ENCODE measurements at places on chromosomes 5 and 9.

DNA sequence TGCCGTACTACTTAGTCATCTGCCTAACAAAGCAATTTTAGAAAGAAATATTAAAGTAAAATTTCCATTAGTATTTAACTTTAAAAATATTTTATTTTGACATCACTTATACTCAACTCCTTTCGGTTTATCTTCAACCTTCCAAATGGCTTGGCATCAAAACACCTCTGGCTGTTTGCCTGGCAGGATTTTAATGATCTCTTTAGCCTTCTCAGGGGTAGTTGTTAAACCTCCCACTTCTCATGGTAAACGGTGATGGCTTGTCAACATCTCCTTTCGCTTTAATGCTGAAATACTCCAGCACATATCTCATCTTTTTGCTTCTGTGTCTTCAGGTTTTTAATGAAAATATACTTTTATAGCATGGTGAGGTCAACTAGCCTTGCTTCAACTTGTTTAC, 747.1 kb downstream of the CETN3 start:
- DNase-seq: no peak

DNA sequence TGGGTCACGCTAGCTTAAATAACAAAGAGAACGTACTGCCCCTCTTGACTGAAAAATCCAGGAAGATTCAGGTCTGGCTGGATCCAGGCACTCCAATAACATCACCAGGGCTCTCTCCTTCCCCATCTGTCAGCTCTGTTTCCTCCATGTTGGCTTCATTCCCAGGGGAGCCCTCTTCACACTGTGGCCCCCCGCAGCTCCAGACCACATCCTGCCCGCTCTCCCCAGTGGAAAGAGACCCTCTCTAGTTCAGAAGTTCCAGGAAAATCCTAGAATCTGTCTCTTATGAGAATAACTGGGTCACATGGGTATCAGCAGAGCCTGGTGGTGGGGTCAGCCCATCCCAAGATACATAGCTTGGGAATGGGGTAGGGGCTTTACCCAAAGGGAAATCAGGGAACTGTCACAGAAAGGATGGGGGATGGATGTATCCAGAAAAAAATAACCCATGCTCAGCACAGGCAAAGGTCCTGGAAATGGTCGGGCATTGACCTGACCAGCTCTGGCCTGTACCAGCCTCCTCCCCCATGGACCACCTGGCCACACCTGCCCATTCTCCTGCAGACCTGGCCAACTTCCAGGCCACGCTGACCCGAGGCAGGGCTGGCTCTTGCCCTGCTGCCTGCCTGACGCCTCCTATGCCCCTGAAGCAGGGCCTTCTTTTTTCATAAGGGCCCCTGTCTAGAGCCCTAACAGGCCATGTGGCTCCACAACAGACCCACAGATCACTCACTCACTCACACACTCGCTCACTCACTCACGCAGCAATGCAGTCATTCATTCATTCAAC, 65.9 kb downstream of the COL23A1 start:
- no peak for DNase-seq

DNA sequence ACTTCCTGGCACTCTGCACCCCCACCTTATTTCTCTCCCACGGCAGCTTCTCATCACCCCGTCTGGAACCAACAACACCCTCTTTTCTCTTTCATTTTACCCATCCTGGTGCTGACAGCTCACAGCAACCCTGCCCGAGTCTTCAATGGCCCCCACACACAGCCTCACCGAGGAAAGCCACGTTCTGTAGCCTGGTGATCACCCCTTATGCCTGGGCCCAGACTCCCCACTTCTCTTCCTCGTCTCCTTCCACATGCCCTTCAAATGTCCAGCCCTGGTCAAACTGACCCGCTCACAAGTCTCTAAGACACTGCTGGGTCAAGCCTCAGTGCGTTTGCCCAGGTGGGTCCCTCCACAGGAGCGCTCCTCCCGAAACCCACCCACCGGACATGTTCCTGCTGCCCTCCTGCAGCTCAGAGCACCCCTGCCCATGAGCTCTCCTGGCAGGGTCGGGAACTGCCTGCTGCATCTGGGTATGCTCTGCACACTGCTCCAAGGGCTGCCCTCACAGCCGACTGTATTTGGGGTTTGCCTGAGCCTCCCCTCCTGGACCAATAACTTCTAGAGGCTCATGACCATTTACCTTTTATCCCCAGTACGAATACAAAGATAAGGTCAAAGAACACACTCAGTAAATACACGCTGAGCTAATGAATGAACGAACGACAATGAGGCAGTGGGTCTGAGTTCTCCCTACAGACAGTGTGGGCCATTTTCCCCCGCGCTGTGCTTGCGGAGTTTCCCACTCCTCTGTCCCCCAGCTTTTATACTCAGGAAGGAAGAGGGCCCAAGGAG, 154.7 kb upstream of the PHYKPL start:
- DNase-seq: no peak

DNA sequence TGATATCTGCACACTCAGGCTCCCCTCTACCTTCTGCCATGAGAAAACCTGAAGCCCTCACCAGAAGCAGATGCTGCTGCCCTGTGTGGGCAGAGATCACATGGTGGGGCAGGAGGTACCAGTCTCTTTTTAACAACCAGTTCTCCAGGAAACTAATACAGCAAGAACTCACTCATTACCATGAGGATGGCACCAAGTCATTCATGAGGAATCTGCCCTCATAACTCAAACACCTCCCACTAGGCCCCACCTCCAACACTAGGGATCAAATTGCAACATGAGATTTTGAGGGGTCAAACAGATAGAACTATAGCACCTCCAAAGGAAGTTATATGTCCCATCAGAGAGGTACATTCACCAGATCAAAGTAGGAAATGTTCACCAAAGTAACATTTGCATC, 136.3 kb upstream of the SHB start:
- DNase-seq: no peak

DNA sequence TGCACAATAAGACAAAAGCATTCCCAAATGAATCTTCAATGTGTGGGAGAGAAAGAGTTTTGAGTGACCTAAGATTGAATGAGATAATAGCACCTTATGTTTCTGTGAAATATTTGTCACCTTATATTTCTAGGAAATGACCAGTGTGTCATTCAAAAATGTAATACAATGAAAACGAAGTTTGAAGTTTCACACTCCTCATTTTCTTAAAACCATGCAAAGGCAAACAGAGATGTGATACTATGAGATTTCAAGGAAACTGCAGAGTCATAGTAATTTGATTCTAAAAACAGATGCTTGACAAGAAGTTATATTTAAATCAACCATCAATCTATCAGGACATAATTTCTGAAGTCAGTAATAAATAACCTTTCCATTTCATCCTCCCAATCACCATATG, 13.6 kb upstream of the ABCA1 start:
- no peak for DNase-seq

GRCh38 chr9:97697837-97698236, 697 bp upstream of the XPA start:
- no peak for DNase-seq

DNA sequence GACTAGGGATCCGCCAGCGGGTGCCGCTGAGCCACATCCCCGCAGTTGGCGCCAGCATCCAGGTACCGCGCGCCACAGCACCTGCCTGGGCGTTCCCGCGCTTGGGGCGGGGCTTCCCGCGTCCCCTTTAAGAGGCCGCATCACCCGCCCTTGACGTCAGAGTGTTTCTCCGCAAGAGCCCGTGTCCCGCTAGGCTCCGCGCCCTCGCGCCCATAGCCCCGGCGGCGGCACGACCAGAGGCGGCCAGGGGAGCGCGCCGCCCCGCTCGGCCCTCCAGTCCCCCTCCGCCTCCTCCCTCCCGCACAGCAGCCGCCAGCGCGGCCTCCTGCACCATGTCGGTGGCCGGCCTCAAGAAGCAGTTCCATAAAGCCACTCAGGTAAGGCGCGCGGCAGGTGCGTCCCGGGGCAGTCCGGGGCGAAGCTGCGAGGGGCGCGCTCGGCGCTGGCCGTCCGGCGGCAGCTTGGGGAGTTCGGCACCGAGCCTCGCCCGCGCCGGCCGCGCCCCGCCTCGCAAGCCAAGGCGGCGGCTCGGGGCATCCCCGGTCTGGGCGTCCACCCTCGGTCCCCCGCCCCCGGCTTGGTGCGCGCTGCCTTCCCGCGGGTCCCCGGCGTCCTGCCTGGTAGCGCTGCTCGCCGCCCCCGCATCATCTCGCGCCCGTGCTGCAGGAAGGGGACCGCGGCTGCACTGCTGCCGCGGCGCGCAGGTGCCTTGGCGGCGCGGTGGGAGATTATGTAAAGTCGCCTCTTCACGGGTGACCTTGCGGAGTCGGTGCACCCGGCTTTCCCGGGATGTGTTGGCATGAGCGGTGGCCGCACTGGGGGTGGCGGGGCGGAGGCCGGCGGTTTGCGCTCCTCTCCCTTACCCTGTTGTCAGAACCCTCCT, at the start of gene SH3GL2:
TSS of gene SH3GL2 (plus strand) at position 156 of the 883 bp plus-strand sequence.
- no peak for DNase-seq

GRCh38 chr5:159317849-159318248, 12.4 kb downstream of the IL12B start:
- DNase-seq: no peak

DNA sequence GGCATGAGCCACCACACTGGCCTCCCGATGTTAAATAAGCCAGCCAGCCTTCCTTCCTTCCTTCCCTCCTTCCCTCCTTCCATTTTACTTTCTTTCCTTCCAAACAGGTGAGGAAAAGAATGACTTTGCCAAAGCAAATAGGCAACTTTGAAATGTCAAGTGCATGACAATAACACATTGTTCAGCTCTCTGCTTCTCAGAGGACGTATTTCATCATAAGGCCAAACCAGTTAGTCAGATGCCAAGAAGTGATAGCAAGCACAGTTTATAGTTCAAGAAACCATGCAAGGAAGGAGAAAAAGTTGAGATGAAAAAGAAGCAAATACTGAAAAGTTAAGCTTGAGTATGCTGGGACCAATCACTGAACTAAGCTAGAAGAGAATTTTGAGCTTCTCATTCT, 29.5 kb downstream of the POU4F3 start:
- no peak for DNase-seq

DNA sequence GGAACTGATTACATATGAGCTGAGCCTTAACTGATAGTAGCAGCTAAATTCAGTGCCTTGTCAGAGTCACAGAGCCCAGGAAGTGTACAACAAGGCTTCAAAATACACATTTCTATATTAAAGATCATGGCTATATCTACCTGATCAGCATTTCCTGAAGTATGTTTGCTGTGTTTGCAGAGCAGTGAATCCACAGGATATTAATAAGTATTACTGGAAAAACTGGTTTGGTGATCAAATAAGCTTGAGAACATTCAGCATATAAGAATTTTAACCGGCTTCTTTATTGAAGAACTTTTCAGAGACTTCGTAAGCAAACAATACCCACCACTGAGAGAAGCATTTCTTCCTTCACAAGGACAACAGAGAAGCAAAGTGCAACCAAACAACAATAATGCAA, 227.0 kb downstream of the ELAVL2 start:
- DNase-seq: no peak

GRCh38 chr9:98972716-98973115, 29.0 kb downstream of the COL15A1 start:
- DNase-seq: no peak

- no peak for DNase-seq
Observed at GRCh38 chr5:139061274-139061673, 136.9 kb downstream of the SIL1 start.

DNA sequence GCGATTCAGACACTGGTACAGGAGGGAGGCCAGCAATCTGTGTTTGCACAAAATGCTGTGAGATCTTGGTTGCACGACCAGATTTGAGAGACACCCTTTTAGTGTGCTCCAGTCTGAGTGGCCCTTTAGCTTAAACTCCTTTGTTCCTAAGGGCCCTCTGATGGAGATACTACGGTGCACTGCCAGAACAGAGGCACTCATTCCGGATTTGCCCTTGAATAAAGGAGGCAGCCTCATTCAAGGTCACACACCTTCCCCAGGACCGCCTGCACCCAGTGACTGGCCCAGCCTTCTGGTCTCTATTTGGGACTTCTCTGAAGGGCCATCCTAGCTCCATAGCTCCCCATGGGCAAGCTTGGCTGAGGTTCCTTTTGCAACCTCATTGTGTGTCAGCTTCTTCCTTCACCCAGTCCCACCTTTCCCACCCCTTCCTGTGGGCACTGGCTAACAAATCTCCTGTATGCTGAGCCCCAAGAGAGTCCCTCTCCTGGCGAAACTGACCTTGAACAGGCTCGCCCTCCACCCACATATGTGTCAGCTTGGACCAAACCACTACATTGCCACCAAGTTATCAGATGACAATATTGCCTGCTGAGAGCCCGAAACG, 191.7 kb downstream of the GABBR2 start:
- DNase-seq: no peak
